Common myeloid progenitor, CD34-positive (primary cell): ENCODE measurements at places on chromosomes 11 and 22.

DNA sequence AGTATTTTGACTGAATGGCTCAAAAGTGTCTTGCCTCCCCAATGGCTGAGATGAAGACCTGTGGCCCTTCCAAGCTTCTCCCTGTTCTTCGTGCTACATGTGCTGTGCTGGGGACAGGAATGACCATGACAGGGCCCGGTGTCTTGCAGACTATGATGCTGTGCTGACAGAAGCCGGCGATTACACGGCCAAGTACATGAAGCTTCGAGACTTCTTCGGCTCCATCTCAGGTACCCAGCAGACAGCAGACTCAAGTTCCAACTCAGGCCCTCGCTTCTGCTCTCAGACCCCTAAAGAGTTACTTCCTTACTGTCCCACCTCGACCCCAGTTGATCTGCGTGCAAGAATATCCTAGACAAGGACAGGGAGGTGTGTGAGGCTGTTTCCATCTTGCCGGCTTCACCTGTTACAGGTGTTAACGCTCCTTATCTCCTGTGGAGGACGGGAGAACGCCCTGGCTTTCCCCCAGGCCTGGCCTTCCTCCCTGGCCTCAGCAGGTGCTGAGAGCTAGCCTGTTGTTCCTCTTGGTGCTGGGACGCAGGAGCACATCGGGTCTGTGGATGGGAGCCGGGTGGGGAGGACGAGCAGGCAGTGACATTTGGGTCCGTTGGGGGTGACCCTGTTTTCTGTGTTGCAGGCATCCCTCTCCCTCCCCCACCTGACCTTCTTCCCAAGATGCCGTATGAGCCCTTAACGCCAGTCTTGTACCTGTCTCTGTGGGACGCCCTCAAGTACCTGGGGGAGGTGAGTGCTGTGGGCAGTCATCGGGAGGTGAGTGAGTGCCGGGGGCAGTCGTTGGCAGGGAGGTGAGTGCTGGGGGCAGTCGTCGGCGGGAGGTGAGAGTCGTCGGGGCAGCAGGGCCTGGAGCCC lies 38.1 kb downstream of the GLB1L2 start:
- no peak for DNase-seq
- no peaks in the 10 kb centered on the region for H3K27me3 ChIP-seq
- no peak overlapping the region for H3K4me3 ChIP-seq
- no peaks in the 10 kb centered on the region for H3K4me1 ChIP-seq
- H3K36me3 ChIP-seq = no peaks in the 10 kb centered on the region
- H3K27ac ChIP-seq = no peak overlapping the region

DNA sequence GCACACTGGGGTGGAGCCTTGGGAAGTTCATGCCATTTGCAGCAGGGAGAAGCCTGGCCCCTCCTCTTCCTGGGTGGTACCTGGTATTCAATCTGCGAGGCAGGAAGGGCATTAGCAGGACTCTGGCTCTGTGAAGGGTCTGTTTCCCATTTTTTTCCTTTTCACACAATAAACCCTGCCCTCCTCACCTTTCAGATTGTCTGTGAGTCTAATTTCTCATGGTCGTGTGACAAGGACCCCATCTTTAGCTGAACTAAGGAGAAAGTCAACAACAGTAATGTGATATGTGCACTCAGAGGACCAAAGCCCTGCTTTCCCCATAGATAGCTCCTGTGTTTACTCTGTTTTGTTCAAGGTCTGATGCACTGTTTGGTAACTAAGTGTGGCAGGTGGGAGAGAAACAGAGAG lies 26.6 kb upstream of the CASP4 start:
- no peaks in the 10 kb centered on the region for H3K4me1 ChIP-seq
- H3K27me3 ChIP-seq = no peaks in the 10 kb centered on the region
- no peaks in the 10 kb centered on the region for H3K36me3 ChIP-seq
- no peak for DNase-seq
- H3K4me3 ChIP-seq = no peak overlapping the region

DNA sequence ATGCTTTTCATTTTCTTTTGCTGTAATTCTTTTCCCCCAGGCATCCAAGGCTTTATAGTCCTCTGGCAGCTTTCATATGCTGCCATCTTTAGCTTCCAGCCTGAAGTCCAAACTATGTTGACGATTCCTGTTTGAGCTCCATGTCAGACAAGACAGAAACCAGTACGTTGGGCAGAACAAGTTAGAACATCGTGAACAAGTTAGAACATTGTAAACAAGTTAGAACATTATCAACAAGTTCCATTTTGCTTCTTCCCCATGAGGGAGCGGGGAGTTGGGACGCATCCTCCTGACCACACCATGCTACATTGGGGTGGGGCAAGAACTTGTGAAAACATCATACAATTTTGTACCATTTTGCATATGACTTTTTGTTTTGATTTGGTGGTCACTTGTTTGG lies 23.9 kb downstream of the GLB1L2 start:
- no peaks in the 10 kb centered on the region for H3K27me3 ChIP-seq
- no peak overlapping the region for H3K27ac ChIP-seq
- DNase-seq = no peak
- H3K4me1 ChIP-seq = no peaks in the 10 kb centered on the region

DNA sequence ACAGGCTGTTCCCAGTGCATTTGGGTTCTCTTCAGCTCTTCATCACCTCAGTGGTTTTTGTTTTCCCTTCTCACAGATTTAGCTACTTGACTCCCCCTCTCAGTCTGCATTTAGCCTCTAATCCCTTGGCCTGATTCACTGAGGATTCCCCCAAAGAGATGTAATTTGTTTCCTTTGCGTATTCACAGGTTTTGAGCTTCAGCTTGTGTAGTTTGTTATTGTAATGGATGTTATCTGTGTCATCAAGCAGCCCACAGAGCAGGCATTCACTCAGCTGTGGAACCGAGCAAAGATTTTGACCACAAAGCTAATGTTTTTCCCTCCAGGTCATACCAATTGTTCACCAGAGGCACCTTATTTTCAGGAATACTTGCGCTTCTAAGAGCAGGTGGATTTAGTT lies 6.4 kb upstream of the ME3 start:
- DNase-seq = no peak
- H3K4me3 ChIP-seq = no peak overlapping the region
- H3K4me1 ChIP-seq = peaks cover 13% of the 10 kb centered on the region
- H3K27ac ChIP-seq = no peak overlapping the region

- H3K27me3 ChIP-seq = peaks cover 13% of the 10 kb centered on the region
- no peak overlapping the region for H3K4me3 ChIP-seq
These were observed 9.9 kb downstream of the ADAMTS15 start for GRCh38 chr11:130458410-130458729.

- no peak overlapping the region for H3K27ac ChIP-seq
- no peak for DNase-seq
- no peak overlapping the region for H3K4me3 ChIP-seq
These were observed 12.0 kb downstream of the BRD1 start for GRCh38 chr22:49815641-49816091.

DNA sequence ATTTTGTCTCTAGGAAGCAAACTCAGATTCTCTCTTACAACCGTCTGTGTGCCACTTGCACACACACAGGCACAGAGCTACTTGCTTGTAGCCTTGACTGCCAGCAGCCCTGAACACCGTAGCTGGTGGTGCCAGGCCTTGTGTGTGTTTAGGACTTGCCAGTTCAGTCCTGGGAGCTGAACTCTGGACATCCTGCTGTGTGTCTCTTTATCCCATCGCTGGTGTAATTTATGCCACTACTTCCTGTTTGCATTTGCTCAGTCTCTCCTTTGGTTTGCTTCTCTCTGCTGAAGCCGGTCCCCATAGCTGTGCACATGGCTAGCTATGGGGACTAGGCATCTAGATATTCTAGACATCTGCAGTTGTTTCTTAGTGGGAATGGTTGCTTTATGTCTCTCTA lies 24.0 kb downstream of the MARK2 start:
- peaks cover 5% of the 10 kb centered on the region for H3K36me3 ChIP-seq
- H3K27me3 ChIP-seq = no peaks in the 10 kb centered on the region
- no peak overlapping the region for H3K4me3 ChIP-seq
- DNase-seq = no peak
- H3K27ac ChIP-seq = no peak overlapping the region

- H3K27ac ChIP-seq = no peak overlapping the region
- peaks cover 20% of the 10 kb centered on the region for H3K4me1 ChIP-seq
- no peak overlapping the region for H3K4me3 ChIP-seq
These were observed 1.5 kb downstream of the DBX1 start for GRCh38 chr11:20158597-20159257.

DNA sequence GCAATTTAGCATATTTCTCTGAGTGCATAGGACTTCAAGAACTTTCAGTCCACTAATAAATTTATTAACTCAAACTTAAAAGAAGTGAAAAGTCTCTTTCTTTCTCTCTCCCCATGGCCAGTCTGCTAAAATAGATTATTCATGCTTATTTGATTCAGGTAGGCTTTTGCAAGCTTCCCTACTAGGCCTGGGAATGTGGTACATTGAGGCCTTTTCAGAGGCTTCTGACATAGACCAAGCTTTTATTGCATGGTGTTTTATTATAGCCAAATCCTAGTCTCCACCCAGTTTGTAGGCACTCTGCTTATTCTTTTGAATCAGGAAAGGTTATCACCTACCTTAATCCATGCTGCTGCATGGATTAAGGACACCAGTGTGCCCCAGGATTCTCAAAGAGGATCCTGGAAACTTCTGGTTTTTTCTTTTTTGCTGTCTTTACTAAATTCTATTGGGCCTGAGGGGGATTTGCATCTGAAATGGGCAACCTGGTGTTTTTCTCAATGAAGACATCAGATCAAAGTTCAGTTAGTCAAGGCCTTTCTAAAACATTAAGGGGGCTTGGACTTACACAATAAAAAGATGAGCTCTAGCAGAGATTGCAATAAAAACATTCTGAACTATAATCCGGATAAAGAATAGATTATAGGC lies 92.2 kb downstream of the ELP4 start:
- no peak overlapping the region for H3K27ac ChIP-seq
- H3K4me1 ChIP-seq = no peaks in the 10 kb centered on the region
- DNase-seq = no peak
- H3K4me3 ChIP-seq = no peak overlapping the region
- no peaks in the 10 kb centered on the region for H3K27me3 ChIP-seq
- H3K36me3 ChIP-seq = no peaks in the 10 kb centered on the region

- H3K27me3 ChIP-seq = no peaks in the 10 kb centered on the region
- peak; percentile 81 for DNase-seq
- H3K4me1 ChIP-seq = peaks cover 33% of the 10 kb centered on the region
- peak overlapping the region; percentile 55 for H3K4me3 ChIP-seq
These were observed 6.2 kb downstream of the TBX1 start for GRCh38 chr22:19766511-19767426.

- no peaks in the 10 kb centered on the region for H3K4me1 ChIP-seq
- no peak overlapping the region for H3K4me3 ChIP-seq
- no peaks in the 10 kb centered on the region for H3K36me3 ChIP-seq
- no peak overlapping the region for H3K27ac ChIP-seq
- DNase-seq = no peak
These were observed 315.0 kb downstream of the JRKL start for GRCh38 chr11:96704847-96705246.

GRCh38 chr11:115051938-115052590 lies 373.7 kb downstream of the NXPE2 start:
- H3K4me1 ChIP-seq = no peaks in the 10 kb centered on the region
- H3K4me3 ChIP-seq = no peak overlapping the region
- DNase-seq = no peak
- H3K27ac ChIP-seq = no peak overlapping the region
